Esophagus muscularis mucosa (tissue), 4 donors: ENCODE measurements at places on chromosomes 2 and 18.
A peak's percentile ranks its signal among the peaks of the same experiment; 100 is the strongest.

DNA sequence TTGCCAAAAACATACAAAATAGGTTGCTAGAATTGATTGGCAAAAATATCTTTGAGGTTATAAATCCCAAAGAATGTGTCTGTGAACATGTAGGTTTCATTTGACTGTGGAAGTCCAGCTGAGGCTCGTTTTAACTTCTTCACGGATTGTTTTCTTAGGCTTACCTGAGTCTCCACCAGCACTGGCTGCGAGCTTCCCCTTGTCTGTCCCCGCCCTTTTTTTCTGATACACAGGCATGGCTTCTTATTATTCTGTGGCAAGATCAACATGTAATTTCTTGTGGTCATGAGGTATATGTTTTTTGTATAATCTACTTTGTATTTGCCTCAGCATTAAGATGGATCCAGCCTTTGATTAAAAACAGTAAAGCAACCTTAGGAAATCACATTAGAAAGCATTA is 7.2 kb upstream of the SLC40A1 start:
- DNase-seq = no peak

GRCh38 chr2:216683846-216684245 is 11.5 kb downstream of the IGFBP5 start:
- DNase-seq = peak; percentile 96

- no peak for DNase-seq
Observed at GRCh38 chr2:172462849-172463381, 35.5 kb downstream of the ITGA6 start.

GRCh38 chr2:140392824-140393223 is 1612.6 kb upstream of the NXPH2 start:
- DNase-seq = no peak

DNA sequence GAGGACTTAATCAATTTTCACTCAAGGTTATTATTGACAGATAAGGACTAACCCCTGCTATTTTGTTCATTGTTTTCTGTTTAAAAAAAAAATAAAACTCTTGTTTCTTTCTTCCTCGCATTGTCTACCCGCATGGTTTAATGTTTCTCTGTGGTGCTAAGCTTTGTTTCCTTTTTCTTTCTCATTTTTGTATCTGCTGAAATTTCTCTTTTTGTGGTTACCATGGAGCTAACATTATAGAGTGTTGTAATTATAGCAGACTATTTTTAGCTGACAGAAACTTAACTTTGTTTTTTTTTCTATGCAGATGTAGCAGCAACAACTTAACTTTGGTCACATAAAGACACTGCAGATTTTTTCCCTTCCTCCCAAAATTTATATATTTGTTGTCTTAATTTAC is 43.1 kb upstream of the CHN1 start:
- DNase-seq = no peak

DNA sequence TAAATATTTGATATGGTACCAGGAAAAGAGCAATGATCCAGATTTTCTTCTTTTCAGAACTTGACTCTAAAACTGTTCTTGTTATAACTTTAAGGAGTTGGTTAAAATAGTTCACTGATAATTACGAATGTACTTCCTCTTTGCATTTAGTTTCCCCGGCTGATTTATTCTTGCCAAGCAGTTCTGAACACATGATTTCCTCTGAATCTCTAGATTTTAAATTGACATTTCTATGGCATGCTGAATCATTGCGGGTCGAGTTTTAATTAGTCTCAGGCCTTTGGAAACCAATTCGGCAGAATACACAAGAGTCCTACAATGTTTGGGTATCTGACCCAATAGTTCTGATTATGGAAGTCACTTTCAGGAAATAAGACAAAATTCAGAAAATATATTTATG is 37.3 kb upstream of the DNAH7 start:
- DNase-seq = no peak

DNA sequence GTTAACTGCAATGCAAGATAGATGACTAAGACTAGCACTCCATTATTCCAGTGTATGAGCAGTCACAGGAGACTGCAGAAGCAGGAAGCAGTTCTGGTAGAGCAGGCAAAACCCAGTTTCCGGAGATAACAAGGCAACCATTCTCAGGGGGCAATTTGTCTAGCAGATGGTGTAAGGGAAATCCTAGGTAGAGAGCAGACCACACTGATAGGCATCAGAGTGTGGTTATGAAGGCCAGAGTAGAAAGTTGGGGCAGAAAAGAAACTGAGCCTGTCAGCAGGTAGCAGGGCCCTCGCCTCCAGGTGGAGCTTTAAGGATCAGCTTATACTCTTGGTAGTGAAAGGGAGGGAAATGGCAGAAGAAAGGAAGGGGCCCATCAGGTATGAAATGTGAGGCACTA is 164.4 kb downstream of the PDE11A start:
- no peak for DNase-seq

DNA sequence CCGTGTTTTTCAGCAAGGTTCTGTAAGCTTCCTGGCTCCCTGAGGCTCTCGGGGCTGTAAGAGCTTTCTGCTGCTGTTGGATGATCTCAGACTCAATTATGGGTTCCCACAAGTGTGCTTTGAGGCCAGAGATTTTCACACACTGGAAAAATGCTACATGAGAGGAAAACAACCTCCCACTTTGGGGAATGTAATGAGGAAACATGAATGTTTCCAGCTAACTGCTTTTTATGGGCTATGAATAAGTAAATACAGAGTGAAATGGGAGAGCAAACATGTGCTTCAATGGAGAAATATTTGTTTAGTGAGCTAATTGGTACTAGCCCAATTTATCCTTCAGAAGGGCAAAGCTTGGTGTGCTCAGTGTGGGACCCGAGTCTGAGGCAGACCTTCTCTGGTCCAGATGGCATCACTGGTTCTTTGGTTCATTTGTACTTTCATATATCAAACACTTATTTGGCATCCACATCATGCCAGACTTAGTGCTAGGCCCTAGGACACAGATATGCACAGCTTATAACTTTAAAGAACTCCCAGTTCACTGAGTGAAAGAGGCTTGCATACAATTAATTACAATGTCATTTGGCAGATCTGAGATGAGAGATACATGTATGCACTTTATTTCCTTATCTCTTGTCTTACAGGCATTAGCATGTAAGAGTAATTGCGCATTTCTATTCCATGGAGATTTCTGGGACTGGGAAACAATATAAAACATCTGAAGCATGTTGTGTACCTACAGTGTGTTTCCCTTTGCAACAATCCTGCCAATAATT is 248.8 kb downstream of the RDH14 start:
- no peak for DNase-seq

GRCh38 chr2:59530258-59530657 is 1023.2 kb downstream of the BCL11A start:
- DNase-seq = no peak

DNA sequence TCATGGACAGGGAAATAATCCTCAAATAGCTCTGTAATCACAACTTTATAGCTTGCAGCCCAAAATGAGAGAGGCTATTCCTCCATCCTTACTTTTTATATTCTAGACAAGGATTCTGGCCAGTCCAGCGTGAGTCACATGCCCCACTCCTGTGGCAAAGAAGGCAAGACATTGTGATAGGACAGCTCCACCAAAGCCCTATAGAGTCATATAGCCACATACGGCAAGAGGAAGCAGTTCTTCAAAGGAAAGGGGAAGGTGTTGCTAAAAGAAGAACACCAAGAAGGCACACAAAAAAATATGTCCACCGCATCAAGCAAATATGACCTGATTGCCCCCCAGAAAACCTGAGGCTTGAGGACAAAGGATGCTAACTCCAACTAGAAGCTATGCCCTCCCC is 3.4 kb upstream of the GFPT1 start:
- DNase-seq = no peak

GRCh38 chr2:160869411-160869810 is 290.8 kb upstream of the TANK start:
- DNase-seq = no peak

DNA sequence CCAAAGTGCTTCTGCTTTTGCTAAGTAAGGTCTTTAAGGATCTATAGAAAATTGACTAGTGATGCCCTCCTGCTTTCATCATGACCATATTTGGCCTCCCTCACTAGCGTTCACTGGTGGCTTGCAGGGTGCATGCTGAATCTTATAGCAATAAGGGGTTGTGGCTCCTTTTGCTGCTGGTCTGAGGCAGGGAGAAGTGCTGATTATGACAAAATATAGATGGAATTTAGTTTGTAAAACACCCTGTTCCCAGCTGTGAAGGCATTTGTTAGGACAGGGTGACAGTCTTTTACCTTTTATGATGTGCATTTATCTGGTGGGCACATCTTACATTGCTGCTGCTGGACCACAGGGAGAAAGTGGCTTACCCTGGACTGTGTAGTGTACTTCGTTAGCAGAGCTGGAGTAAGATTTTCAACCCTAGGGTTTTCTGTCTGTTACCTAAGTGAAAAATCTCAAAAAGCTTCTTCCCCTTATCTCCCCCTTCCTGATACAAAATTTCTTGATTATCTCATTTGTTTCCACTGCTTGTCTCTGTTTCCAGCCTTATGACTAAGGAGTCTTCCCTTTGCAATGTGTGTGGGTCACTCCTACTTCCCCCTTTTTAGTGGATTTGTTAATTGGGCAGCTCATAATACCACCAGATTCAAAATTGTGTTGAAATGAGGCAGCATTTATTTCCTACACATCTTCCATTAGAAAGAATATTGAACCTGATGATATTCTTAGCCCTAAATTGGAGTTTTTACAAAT is 21.2 kb upstream of the RPL37A start:
- no peak for DNase-seq

- no peak for DNase-seq
Observed at GRCh38 chr18:59570101-59570775, 127.0 kb downstream of the CCBE1 start.

DNA sequence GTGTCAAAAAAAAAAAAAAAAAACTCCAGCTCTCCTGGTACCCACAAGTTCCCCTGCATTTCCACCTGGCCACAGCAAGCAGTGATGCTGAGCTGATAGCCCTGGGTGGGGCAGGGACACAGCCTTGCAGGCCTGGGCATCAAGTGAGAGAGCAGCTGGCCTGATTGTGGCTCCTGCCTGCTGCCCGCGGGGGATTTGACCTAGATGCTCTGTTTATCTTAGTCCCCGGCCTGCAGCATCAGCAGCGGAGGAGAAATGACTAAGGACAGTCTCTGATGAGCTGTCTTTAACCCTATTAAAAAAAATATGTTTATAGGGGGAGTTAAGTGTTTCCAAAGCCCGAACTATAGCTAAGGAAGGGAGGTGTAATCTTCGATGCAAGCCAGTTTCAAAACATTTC is 102.6 kb downstream of the MTCL1 start:
- no peak for DNase-seq

- DNase-seq = no peak
Observed at GRCh38 chr2:227848586-227848985, 22.8 kb upstream of the DAW1 start.

GRCh38 chr2:113906647-113907046 is 16.8 kb downstream of the ACTR3 start:
- DNase-seq = no peak

DNA sequence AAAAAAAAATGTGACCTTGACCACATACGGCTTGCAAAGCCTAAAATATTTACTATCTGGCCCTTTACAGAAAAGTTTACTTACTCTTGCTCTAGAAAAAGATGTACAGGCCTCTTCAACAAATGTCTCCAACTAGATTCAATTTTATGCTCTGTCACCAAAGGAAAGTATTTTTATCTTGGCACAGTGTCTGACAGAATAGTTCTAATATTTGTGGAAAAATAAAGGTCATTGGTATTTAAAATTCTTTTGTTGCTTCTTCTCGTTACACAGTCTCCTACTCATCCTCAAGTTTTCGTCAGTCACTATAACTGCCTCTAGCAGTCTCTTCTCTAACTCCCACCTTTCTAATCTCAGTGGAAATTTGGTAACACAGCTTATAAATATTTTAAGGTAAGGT is 1.4 kb downstream of the RBKS start:
- DNase-seq = no peak

GRCh38 chr2:58057707-58058530 is 11.3 kb downstream of the VRK2 start:
- DNase-seq = no peak
